ENCODE measurements at places on chromosomes 2 and 18. TPM values are rescaled to one million over a fixed set of nuclear protein-coding genes. Genes with fewer than 3 reads are reported as not detected.

GRCh38 chr2:215817046-215817445 lies 196.3 kb downstream of the MREG start:
- DNase-seq: no peak

GRCh38 chr2:9638532-9638931 lies 7.7 kb upstream of the YWHAQ start:
- DNase-seq: peak; percentile 95

GRCh38 chr2:45193581-45193980 lies 184.3 kb upstream of the SIX2 start:
- no peak for DNase-seq

DNA sequence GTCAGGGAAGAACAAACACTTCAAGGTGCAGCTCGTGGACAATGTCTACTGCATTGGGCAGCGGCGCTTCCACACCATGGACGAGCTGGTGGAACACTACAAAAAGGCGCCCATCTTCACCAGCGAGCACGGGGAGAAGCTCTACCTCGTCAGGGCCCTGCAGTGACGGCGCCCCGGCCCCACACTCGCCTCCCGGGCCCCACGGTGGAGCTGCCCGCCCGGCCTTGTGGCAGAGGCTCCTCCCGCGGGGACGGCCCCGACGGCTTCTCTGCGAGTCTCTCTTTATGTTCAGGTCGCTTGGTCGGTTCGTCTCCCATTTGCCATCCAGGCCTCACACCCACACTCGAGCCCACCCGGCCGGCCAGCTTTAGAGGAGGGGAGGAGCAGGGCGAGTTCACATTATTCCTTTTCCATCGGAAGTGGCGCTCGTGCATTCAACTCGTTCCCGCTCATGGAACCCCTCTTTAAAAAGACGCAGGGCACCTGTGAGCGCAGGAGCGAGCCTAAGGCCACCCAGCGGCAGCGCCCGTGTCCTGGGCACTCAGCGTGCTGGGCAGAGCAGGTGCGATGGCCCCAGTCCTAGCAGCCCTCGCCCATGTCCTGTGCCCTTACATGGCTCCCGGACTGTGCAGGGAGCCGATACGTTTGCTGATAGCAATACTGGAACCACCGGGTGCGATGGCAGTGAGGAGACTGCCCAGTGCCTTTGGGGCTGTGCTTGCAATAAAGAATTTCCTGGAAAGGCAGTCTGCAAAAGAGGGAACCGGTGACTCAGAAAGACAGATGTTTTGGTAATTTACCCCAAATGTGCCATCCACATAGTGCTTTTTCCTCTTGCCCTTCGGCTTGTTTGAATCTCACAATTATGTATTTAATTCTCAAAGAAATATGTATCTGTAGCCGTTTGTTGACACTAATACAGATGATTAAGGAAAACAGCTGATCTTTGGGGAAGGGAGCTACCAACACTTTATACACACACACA lies 148.6 kb downstream of the NCK2 start:
- DNase-seq: no peak

The ESPNL gene
- 0.40 TPM for total RNA-seq

- peak; percentile 98 for DNase-seq
Observed at GRCh38 chr2:47072018-47072691, 83.0 kb downstream of the STPG4 start.

DNA sequence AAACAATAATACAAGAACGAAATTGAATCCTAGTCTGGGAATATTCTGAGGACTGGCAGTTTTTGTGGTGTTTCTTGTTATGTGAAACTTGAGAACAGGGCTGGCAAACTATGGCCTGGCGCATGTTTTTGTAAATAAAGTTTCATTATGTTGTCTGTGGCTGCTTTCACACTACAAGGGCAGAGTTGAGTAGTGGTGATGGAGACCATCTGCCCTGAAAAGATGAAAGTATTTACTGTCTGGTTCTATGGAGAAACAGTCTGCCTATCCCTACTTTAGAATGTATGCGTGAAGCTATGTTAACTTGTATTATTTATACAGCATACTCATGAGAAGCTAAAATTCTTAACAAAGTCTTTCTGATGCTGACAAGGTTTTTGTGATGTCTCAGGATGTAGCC lies 351.9 kb downstream of the LRRTM1 start:
- no peak for DNase-seq

GRCh38 chr2:120793682-120794403 lies 58.2 kb downstream of the GLI2 start:
- DNase-seq: peak; percentile 81

GRCh38 chr2:97759727-97760407 lies 46.5 kb downstream of the ZAP70 start:
- DNase-seq: no peak

DNA sequence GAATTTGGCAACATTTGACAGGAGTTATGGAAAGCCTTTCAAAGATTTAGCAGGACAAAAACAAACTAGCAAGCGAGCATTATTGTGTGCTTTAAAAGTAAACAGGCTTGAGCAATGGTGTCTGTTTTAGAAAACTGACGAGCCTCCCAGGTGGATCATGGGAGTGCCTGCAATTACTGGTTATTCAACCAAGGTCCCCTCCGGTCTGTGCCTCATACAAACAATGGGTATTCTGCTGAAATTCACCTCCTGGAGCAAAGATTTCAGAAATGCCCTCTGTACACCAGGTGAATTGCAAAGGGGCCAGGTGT lies 22.4 kb downstream of the RTP5 start:
- no peak for DNase-seq

The ADAM23 gene
- 1.1 TPM for total RNA-seq

The SERPINB5 gene
- not detected for total RNA-seq

- DNase-seq: peak; percentile 32
Observed at GRCh38 chr2:12931186-12931844, 214.6 kb downstream of the TRIB2 start.

GRCh38 chr2:170216981-170217380 lies 39.0 kb downstream of the MYO3B start:
- DNase-seq: no peak

The MFSD6 gene
- total RNA-seq: 20.9 TPM

The POTEJ gene
- total RNA-seq: 0.06 TPM

DNA sequence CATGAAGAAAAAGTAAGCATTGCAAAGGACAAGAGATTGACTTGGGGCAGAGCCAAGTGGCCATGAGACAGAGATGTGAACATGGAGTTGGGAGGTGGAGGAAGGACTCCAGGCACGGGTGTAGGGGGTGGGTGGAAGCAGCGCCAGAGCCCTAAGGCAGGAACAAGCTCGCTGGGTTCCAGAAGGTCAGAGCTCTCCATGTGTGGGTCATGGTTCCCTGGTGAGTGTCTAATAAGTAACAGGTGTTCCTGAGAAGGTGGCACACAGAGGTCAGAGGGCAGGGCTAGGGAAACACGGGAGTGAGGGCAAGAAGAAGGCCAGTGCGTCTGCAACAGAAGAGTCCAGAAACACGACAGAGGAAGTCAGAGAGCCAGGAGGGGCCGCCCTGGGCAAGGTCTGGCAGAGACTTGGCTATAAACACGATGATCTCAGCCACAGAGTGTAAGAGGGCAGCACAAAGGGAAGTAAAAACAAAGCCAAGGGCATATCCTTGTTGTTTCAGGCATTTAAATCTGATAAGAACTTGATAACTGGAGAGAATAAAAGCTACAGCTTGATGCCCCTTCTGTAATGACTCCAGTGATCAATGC lies 260.8 kb downstream of the TGIF1 start:
- peak; percentile 40 for DNase-seq

GRCh38 chr18:75408554-75409506 lies 18.7 kb downstream of the SMIM21 start:
- DNase-seq: peak; percentile 95

- no peak for DNase-seq
Observed at GRCh38 chr2:184799379-184799778, 201.1 kb downstream of the ZNF804A start.

DNA sequence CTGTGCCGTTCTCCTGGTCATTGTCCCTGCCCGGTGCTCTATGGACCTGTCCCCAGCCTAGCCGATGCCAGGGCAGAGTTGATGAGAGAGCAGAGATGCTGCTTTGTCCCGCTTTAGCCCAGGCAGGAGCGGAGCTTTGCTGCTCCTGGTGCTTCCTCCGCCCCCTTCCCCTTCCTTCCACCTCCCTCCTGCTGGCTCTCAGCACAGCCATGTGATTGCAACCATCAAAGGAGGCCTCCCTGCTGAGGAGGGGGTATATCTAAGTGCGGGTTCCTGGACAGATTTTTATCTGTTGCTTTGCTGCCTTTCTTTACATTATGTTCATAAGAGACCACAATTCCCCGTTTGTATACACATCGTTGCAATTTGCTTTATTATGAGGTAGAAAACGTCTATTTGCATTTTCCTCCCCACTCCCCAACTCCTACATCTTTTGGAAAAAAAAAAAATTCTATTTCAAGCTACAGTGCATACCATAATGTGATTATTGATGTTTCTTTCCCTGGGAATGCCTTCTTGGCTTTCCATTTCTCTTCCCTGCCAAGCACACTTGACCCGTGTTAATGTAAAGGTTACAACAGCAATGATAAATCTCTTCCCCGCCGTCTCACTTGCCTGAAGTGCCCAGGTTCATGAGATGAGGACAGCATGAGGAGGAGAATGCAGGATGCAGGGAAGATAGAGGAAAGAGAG lies 25.4 kb downstream of the ALPK2 start:
- DNase-seq: peak; percentile 51

- DNase-seq: no peak
Observed at GRCh38 chr2:102297891-102298290, 13.5 kb upstream of the IL1RL1 start.

DNA sequence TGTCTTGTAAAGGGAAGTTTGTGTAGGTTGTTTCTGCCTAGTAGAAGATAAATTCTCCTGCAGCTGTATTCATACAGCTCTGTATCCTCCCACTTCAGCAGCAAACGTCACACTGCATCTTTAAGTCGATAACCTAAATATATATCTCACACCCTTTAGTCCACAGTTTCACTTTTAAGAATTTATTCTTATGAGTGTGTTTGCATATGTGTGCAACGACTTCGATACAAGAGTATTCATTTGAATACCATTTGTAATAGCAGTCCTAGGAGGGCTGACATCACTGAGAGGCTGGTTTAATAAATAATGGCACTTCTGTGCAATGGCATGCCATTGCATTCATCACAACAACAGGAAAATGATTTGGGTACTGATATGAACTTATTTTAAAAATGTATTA lies 63.8 kb upstream of the MSH6 start:
- DNase-seq: no peak

- no peak for DNase-seq
Observed at GRCh38 chr18:75836516-75836915, 409.0 kb upstream of the SMIM21 start.

GRCh38 chr2:102331311-102331980 lies 20.1 kb downstream of the IL1RL1 start:
- no peak for DNase-seq

DNA sequence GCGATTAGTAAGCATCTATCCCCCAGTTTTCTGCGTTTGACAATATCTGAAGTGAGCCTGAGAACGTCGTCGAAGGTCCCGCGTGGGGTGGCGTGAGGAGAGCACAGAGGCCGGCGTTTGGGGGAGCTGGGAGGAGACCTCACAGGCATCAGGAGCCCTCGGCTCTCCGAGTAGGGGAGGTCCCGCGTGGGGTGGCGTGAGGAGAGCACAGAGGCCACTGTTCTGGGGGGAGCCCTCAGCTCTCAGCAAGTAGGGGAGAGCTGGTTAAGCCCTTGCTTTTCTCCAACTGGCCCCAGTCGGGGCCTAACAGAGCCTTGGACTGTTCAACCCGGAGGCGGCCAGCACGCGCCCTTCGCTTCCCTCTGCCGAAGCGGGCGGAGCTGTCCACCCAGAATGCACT lies 134.3 kb downstream of the NFATC1 start:
- DNase-seq: no peak

The LMAN2L gene
- 33.9 TPM for total RNA-seq

Measured in Daoy (cell line).